Chondrocyte (in vitro differentiated cells): ENCODE measurements at places on chromosomes 6 and 20.

DNA sequence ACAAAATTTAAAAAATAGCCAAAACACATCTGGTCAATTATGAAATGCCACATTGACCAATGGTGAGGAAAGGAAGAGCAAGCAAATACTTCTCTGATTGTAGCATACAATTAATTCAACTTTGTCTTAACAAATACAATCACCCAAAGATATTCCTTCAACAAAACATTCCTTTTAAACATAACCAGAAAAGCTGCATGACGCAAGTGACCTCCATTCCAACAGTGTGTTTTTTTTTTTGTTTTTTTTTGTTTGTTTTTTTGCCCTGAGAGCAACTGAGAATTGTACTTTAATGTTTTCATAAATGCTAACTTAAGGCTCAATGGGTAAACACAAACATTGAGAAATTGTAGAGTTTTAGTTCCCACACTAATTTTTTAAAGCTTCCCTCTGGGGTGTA is 184.4 kb downstream of the PTPRK start:
- no peak for DNase-seq
- no peak overlapping the region for H3K27ac ChIP-seq
- H3K4me1 ChIP-seq, result peaks cover 21% of the 10 kb centered on the region
- no peak overlapping the region for H3K4me3 ChIP-seq
- no peaks in the 10 kb centered on the region for H3K27me3 ChIP-seq

GRCh38 chr6:52176550-52176949 is 9.6 kb upstream of the IL17A start:
- peaks cover 29% of the 10 kb centered on the region for H3K27me3 ChIP-seq
- no peaks in the 10 kb centered on the region for H3K36me3 ChIP-seq
- H3K27ac ChIP-seq, result no peak overlapping the region

DNA sequence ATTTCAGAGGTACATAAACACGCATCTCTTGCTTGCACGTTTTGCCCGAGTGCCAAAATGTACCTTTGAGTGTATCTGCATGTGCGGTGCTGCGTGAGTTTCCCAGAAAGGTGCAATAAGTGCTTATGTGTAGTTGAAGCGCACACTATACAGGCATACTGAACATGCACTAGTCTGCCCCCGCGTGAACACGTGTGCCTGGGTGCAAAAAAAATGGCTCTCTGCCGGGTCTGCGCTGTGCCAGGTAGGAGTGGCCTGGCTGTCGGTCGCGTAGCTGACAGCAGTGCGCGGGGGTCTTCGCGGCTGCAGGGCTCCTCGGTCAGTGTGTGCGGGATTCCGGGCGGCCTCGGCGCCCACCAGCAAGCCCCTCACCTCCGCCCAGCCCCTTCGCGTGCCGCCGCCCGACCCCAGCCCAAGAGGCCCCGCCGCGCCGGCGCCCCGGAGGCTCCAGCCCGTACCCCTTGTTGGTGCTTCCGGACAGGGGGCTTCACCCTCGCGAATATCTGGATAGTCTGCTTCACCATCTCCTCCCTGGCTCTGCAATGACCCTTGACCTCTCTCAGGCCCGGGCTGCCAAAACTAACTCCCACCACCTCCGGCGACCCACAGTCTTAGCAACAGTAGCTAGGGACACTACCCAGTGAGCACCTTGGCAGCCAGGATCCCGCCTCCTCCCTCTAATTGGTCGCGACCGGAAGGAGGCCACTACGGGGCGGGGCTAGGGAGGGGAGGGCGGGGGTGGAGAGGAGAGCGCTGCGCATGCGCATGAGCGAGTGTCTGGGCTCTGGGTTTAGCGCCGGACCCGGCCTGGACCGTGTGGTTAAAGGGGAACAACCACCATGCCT is at the start of gene KIF6:
Gene KIF6 (minus strand): TSS at position 622 of the 845 bp plus-strand sequence. CDS start 98 bp downstream, at position 524.
- peak; percentile 96 for DNase-seq
- peaks cover 10% of the 10 kb centered on the region for H3K4me1 ChIP-seq
- peak within 1 kb of the TSS; percentile 87 for H3K27ac ChIP-seq
- H3K27me3 ChIP-seq, result no peaks in the 10 kb centered on the region
- H3K36me3 ChIP-seq, result no peaks in the 10 kb centered on the region

DNA sequence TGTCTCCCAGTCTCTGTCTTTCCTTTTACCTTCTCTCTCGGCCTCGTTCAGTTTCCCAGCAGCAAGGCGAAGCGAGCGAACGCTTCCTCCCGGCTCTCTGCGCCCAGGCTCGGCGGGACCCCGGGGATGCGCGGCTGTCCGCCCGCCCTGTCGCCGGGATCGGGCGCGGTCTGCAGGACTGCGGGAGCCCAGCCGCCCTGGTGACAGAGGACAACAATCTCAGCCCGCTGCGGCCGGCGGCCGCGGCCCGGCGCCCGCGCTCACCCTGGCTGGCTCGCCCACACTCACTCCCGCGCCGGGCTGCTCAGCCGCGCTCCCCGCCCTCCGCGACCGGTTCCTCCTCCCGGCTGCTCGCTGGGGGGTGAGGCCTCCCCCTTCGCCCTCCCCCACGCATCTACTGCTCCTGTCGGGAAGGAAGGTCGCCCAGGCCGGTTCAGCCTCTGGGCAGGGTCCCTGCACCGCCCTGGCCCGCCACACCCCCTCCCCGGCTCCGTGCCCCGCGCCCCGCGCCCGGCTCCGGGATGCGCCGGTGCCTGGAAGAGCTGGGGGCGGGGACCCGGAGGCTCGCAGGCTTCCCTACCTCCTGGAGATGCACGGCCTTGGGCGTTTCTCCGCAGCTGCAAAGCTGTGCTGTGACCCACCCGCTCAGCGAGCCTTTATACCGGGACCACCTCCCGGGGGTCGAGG is 410 bp downstream of the SYNE1 start:
- DNase-seq, result no peak
- H3K27me3 ChIP-seq, result peaks cover 27% of the 10 kb centered on the region
- peak overlapping the region; percentile 83 for H3K4me3 ChIP-seq
- H3K4me1 ChIP-seq, result peaks cover 13% of the 10 kb centered on the region

- H3K27me3 ChIP-seq, result peaks cover 6% of the 10 kb centered on the region
- no peak overlapping the region for H3K4me3 ChIP-seq
- no peak for DNase-seq
- no peak overlapping the region for H3K27ac ChIP-seq
- H3K4me1 ChIP-seq, result peaks cover 22% of the 10 kb centered on the region
Observed at GRCh38 chr6:157538168-157538567, 157.2 kb downstream of the ZDHHC14 start.

- H3K27me3 ChIP-seq, result peaks cover 35% of the 10 kb centered on the region
- H3K4me1 ChIP-seq, result no peaks in the 10 kb centered on the region
- H3K27ac ChIP-seq, result no peak overlapping the region
- no peak for DNase-seq
- no peak overlapping the region for H3K4me3 ChIP-seq
- H3K36me3 ChIP-seq, result no peaks in the 10 kb centered on the region
Observed at GRCh38 chr6:34068462-34069044, 77.3 kb downstream of the GRM4 start.

DNA sequence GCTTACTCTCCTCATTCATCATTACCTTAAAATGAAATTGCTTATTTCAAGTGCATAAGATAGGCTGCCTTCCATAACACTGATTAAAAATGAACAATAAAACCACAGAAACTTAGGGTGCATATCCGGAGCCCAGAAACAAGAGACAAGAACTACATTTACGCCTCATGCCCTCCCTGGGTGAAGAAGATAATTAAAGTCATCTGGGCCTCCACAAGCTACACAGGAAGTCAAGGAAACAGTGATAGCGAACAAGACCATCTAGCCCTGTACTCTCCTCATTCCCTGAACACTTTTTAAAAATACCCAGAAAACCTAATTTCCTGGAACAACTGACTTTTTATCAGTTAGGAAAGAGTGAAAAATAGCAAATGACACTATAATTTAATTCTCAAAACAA is 6.3 kb downstream of the SOD2 start:
- peaks cover 8% of the 10 kb centered on the region for H3K4me1 ChIP-seq
- no peaks in the 10 kb centered on the region for H3K27me3 ChIP-seq
- peaks cover 14% of the 10 kb centered on the region for H3K36me3 ChIP-seq
- H3K27ac ChIP-seq, result no peak overlapping the region
- H3K4me3 ChIP-seq, result no peak overlapping the region

- no peak for DNase-seq
- peak overlapping the region; percentile 10 for H3K4me3 ChIP-seq
- H3K27me3 ChIP-seq, result no peaks in the 10 kb centered on the region
- H3K36me3 ChIP-seq, result peaks cover 8% of the 10 kb centered on the region
Observed at GRCh38 chr6:5751525-5752390, 255.0 kb downstream of the NRN1 start.

DNA sequence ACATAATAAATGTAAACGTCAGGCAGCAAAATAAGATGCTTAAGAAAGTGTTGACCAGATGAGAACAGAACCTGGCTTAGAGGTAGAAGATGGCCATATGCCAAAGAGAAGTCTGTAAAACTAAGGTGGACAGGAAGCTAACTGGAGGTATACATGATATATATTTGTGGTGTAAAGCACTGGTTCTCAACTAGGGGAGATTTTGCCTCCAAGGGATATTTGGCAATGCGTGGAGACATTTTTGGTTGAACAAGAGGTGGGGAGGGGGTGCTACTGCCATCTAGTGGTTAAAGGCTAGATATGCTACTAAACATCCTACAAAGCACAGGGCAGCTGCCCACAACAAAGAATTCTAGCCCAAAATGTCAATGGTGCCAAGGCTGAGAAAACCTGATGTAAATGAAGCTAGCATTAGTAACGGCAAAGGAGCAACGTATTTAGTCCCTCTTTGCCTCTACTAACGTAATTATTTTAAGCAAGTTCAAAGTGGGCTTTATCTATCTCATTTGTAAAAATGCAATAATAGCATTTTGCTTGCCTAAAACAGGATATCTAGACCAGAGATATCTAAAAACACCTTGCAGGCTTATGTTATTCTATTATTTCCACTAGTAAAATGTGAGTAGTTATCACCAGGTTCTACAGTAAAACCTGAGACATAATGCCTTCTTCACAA is 182.6 kb downstream of the RNGTT start:
- H3K36me3 ChIP-seq, result peaks cover 1% of the 10 kb centered on the region
- H3K27me3 ChIP-seq, result no peaks in the 10 kb centered on the region
- peaks cover 4% of the 10 kb centered on the region for H3K4me1 ChIP-seq

DNA sequence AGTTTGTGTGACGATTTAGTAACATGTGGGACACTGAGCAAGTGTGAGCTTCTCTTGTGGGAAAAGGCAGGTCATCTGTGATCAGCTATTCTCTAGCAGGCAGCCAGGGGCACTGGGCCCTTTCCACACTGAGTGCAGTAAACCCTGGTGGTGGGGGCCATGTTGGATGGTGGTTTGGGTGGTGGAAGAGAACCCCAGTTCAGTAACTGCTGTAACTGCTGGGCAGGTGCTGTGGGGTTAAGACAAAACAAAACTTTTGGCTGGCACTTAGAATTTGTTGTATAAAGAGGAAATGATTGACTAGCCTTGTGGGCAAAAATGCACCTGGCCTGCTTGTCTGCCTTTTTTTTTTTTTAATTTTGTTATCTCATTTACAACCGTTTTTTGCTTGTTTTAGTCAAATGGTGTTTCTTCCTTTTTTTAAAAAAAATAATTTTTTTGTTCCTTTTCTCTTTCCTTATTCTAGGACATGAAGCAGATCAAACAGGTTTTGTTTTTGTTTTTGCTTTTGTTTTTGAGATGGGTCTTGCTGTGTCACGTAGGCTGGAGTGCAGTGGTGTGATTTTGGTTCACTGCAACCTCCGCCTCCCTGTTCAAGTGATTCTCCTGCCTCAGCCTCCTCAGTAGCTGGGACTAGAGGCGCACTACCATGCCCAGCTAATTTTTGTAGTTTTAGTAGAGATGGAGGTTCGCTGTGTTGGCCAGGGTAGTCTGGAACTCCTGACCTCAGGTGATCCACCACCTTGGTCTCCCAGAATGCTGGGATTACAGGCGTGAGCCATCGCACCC is 59.8 kb downstream of the IGF2R start:
- H3K27ac ChIP-seq, result peak overlapping the region; percentile 96
- no peak for DNase-seq

DNA sequence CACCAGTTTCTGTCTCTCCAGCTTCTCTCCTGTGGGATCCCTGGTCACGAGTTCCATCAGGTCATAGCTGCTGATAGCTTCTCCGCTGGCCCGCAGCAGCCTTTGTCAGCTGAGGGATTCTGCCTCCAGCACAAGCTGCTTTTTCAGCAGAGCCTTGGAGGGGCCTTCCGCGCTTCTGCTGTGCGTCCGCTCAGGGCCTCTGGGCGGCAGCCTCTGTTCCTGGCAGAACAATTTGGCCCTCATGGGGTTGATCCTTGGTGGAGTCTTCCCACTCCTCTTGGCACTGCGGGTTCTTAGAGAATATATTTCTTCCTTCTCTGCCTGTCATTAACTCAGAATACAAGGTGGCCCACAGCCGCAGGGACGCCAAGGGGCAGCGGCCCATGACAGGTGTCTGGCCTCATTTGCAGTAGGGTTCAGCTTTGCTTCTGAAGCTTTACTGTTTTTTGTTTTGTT is 158.8 kb downstream of the DTNBP1 start:
- H3K36me3 ChIP-seq, result peaks cover 19% of the 10 kb centered on the region
- no peak for DNase-seq
- peaks cover 42% of the 10 kb centered on the region for H3K4me1 ChIP-seq
- peak overlapping the region; percentile 26 for H3K4me3 ChIP-seq
- H3K27me3 ChIP-seq, result no peaks in the 10 kb centered on the region

DNA sequence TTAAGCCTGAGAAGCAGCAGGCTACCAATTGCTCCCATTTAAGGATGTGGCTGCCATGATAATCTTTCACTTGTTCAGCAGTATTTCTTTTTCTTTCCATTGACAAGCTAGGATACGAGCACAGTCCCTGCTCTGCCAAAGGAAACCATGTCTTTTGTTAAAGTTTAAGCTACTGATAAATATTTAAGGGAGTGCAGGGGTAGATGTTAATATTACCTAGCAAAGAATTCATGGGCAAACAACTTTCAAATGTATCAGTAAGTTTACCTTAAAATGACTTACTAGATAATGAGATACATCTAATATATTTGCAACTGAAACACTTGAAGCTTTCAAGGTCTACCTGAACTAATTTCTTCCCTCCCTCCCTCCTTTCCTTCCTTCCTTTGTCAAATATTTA is 77.3 kb downstream of the OPN5 start:
- H3K4me1 ChIP-seq, result no peaks in the 10 kb centered on the region
- H3K27me3 ChIP-seq, result peaks cover 19% of the 10 kb centered on the region
- H3K36me3 ChIP-seq, result no peaks in the 10 kb centered on the region
- H3K27ac ChIP-seq, result no peak overlapping the region
- no peak for DNase-seq

DNA sequence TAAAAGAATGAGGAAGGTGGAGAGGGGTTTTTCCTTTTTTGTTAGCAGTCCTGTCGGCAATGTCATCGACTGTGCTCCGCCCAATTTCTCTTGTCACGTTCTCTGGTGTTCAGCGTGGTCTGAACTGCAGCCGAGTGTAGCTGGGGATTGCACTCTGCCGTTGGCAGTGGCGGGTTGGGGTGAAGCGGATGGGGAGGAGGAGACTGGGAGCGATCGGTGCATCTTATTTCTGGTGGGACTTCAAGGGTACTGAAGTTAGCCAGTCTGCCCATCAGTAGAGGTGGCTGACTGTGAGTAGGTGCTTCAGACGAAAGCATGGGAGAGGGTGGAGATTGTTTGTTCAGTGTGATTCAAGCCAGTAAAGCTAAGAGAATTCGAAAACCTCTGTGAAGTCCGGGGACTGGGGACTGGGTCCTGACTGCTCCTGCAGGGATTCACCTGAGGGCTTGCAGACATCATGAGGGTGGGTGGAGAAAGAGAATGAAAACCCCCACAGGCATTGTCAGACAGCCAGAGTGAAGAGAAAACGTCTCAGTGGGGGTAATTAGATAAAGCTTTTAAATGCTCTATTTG is 5.1 kb downstream of the RREB1 start:
- no peaks in the 10 kb centered on the region for H3K36me3 ChIP-seq
- H3K4me3 ChIP-seq, result peak overlapping the region; percentile 5
- H3K4me1 ChIP-seq, result peaks cover 63% of the 10 kb centered on the region
- peak overlapping the region; percentile 62 for H3K27ac ChIP-seq
